C1 segment of cervical spinal cord (tissue), 14 donors: ENCODE measurements at places on chromosomes 5 and 9.

DNA sequence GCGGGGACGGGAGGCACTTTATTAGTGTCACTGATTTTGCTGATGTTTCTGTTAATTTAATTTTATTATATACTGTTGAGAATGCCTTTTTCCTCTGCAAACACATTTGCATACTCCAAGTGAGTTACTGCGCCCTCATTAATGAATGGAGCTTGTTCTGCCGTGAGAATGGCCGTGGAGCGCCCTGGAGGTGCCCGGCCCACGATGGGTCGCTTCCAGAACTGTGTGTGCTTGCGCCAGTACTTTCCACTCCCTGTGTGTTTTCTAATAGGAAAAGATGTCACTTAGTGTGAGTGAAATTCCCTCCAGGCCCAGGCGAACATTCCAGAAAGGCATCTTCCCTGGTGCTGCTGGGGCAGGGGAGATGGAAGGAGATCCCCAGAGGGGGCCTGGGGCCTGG is 30.1 kb downstream of the NDUFS6 start:
- DNase-seq: no peak

DNA sequence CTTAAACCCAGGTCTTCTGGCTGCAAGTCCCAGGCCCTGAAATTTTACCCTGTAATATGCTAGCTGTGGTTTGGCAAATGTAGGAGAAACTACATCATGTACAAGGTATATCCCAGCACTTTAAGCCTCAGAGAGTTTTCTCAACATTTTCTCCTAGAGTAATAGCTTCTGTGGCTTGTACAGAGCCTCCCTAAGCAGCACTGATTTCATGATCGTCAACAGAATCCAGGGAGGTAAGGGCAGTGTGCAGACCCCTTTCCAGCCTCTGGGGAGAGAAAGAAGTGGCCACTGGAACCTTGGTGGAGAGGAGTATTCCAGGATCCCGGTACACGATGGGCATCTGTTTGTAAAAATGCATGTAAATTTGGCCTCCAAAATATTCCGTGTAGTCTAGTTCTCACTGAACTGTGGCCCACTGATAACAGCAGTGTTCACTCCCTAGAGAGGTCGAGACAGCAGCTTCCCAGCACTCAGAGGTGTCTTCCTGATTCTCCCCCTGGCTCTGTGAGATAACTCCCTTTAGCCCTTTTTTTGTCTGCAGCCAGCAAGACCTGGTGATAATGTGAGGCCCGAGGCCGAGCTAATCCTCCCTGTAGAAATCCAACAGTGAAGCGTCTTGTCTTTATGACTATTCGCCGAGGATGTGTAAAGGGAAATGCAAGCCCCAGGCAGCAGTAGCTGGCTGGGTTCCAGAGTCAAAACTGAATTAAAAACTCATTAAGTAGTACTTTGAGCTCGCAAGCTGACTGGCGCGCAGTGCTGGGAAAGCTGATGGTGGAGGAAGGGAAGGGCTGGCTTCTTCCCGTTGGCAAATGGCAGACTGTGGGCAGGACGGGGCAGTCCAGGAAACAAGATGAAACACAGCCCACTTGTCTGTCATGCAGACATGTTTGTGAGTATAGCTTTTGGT is 59.0 kb downstream of the MAP1B start:
- no peak for DNase-seq

DNA sequence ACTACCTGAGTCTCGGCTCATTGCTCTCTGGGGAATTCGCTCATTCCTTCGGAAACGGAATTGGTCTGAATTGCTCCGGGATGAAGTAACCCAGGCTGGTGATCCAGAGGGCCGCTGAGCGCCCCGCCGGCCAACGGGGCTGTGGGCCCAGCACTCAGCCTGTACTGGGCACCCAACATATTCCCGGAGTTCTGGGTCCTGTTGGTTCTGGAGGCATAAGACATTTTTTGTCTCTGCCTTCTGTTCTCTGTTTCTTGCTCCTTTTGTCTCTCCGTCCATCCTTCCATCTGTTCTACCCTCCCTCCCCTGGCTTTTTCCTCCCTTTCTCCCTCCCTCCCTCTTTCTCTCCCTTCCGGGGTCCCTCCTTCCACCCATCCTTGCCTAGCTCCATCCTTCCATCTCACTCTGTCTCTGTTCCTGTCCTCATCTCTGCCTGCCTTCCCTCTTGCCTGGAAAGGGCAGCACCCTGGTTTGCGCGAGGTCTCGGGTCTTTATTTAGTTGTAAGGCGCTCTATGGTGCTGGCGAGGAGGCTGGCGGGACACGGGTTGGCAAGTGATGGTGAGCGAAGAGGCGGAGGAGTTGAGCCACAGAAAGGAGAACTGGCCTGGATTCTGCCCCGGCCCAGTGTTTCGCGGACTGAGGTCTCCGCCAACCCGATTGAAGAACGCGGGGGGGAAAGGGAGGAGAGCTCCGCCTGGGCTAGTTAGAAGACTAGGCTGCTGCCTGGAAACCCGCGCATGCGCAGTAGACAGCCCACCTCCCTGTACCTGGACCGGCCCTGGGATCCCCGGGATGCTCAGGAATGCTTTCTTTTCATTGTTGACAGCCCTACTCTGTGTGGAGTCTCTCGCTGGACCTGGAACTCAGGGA is 1468.0 kb downstream of the FOXD4L5 start:
- DNase-seq: no peak

DNA sequence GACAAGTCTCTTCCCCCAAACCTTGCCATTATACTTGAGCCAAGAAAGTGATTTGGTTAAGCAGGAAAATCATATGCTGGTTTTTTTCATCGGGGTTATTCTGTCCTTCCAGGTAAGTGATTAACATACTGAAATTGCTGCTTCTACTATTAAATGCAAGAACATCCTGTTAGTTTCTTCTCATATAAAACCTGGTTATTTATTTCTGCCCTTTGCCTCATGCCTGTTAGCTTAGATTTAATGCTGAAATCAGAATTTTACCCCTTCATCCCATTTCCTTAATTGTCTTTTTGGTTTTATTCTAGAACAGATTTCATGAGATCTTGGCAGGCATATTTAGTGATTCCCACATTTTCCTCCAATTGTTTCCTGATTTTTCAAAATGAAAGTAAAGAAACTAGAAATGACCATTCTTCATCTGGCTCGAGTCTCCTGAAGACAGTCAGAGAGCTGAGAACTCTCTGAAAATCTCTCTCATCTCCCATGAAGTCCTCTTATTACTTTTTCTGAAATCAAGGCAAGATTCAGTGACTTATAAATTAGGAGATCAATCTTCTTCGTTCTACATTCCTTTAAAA is 132.9 kb downstream of the NFIB start:
- DNase-seq: no peak

DNA sequence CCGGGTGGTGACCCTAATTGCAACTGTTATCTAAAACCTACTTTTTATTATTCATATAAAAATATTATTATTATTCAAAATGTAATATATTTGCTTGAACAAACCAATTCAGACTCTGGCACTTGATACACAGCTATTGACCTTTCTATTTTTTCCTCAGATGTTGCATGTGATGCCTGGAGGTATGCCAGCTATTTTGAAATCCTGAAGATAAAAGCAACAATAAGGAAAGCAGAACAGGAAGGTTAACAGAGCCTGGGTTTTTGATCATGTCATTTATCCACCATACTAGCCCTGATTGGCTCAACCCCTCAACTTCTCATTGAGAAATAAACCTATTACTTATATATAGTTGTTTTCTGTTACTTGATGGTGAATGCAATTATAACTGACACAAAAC is 340.9 kb upstream of the KIF2A start:
- DNase-seq: no peak

DNA sequence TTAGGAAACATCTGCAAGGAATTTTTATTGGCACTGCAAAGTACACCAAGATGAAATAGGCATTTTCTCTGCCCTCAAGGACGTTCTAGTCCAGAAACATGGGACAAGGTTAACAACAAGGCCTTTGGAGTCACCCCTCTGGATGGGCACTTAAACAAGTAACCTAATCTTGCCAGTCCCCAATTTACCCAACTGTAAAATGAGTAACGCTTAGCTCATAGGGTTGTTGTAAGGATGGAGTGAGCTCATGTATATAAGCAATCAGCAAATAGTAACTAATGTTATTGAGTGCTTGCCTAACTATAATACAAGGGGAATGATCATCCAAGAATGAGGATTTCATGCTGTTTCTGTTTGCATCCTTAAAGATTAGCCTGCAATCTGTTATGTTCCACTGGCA is 189.3 kb downstream of the PAPPA start:
- DNase-seq: no peak

GRCh38 chr9:128193469-128194096 is 2.2 kb upstream of the CIZ1 start:
- DNase-seq: no peak

GRCh38 chr5:32098890-32099310 is 75.2 kb downstream of the GOLPH3 start:
- no peak for DNase-seq

- no peak for DNase-seq
Observed at GRCh38 chr5:77015938-77016569, 14.2 kb upstream of the AGGF1 start.

DNA sequence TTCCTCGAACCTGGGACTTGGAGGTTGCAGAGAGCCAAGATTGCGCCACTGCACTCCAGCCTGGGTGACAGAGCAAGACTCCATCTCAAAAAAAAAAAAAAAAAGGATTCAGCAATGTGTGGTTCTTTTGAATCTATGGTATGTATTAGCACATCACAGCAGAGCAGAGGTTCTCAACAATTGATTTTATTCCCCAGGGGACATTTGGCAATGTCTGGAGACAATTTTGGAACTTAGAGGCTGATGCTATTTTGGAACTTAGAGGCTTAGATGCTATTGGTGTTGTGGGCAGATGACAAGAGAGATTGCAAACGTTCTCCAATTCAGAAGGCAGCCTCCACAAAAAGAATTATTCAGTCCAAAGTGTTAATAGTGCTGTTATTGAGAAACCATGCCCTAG is 115.2 kb downstream of the TMC1 start:
- DNase-seq: no peak

DNA sequence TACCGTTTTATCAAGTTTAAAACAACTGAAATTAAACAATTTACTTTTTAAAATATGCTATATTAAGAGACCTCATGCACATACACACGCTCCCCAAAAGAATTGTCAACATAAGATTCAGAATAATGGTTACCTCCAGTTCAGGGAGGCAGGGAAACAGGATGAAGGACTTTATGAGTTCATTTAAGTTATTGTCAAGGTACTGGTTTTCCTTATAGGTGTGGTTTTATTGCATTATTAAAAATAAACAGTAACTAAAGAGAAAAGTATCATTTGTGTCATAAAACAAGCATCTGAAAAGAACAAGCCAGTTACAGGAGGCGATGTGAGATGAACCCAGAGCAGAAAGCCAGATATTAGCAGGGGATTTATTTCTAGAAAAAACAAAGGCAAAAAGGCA is 2376.7 kb downstream of the MAT2B start:
- DNase-seq: no peak

DNA sequence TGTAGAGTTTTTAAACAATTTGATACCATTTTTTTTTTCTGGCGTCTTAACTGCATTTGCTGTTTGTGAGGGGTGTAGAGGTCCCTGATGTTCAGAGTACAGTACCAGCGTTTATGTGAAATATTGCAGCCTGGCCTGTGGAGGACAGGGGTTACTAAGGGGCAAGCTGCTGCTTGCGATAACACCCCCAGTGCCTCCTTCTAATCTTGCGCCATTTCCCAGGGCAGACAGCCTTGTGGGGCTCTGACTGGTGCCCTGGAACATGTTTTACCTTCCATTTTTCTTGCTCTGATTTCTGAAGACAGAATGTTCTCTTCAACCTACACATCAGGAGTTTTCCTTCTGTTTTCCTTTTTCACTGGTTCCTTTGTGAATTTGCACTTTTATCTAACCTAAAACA is 142.9 kb downstream of the DOCK8 start:
- DNase-seq: no peak

- no peak for DNase-seq
Observed at GRCh38 chr5:10663489-10664179, 97.4 kb downstream of the DAP start.

- DNase-seq: no peak
Observed at GRCh38 chr9:114296338-114296737, 26.6 kb upstream of the ORM1 start.

DNA sequence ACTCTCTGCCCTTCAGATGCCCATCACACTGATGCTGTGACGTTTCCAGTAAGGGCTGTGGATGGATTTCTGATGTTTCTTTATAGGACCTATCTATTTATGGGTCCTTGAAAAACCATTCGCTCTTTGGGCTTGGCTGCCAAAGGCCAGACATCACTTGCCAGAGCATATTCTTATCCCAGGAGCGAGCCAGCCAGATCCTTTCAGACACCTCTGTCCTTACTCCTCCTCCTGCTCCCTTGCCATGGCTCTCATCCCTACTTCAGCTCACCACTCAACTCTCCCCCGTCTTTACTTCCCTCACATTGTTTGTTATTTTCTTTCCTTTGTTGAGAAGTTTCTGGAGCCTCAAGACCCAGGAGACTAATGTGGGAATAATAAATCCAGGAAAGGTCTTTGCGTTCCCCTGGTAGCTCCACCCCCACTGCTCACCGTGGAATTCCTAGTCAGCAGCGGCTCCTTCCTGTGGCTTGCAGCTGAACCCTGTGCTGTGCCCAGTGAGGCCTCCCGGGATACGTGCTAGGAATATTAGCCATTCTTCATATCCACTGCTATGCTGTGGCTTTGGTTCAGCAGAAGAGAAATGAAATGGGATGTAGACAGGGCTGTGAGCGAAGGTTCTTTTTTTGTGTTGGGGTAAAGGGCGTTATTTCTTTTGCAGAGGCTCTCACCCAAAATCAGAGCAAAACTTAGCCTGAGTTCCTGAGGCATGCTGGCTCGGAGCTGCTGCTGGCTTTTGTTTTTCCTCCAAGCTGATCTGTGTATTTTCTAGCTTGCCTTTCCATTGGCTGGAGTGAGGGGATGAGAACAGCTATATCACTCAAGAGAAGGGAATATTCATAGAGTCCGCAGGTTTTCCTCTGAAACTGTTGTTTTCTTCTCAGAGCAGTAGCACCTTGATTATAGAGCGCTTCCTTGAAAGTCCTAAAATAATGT is 171.1 kb downstream of the SAXO1 start:
- no peak for DNase-seq

- no peak for DNase-seq
Observed at GRCh38 chr9:33750307-33750838, 45.0 kb upstream of the PRSS3 start.

- DNase-seq: no peak
Observed at GRCh38 chr5:21919414-21920022, 933.6 kb downstream of the CDH12 start.
